BJ (cell line): ENCODE measurements at places on chromosomes 3 and 15.

DNA sequence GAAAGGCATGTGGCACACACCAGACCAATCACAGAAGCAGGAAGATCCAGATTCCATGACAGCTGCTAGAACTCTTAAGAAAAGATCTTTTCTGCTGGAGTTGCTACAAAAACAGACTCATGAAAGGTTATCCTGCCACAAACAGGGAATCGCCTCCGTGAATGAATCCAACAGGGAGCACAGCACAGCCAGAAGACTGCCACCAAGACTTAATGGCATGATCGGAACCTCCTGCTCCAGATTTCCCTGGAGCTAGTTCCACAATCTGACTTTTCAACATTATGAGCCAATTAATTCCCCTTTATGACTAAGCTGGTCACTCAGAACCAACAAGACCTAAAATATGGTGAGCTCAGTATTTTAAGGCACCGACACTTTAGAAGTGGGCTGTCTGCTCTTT lies 232.5 kb downstream of the FOXP1 start:
- DNase-seq: no peak

DNA sequence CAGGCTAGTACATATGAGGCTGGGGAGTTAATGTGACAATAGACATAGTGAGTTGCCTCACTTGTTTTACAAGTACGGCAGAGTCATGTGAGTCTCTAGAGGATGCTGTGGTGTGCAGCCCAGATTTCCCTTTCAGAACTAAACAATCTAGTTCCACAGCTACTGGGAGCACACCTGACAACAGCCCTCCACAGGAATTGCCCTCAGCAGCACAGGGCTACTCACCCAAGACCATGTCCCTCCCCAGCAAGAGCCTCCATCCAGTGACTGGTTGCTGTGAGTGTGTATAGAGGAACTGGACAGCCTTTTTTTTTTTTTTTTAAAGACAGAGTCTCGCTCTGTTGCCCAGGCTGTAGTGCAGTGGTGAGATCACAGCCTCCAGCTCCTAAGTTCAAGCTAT lies 40.2 kb upstream of the UBE2E2 start:
- DNase-seq: no peak

DNA sequence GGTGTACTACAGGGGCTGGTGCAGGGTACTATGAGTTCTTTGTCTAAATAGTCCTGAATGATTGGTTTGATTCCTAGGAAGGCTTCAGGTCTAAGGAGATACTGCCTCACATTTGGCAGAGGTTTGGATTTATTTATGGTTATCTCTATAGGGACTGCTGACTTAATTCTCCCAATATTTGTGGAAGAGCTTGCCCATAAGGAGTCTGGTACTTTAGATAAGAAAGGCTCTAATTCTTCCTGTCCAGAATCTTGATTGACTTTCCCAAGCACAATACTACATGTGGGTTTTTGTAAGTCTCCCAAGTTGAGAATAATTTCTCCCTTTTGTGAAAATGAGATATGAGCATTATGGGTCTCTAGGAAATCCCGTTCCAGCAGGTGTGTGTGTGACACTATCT lies 36.7 kb upstream of the AP4E1 start:
- DNase-seq: no peak

GRCh38 chr3:26560081-26560480 lies 62.5 kb upstream of the LRRC3B start:
- no peak for DNase-seq

GRCh38 chr15:96264801-96265515 lies 65.5 kb upstream of the NR2F2 start:
- no peak for DNase-seq
